ENCODE measurements at places on chromosomes 6 and 20. TPM values are rescaled to one million over a fixed set of nuclear protein-coding genes. Genes with fewer than 3 reads are reported as not detected.

AGER gene
- total RNA-seq: 1.8 TPM

DEFB124 gene
- total RNA-seq: not detected

IL20RA gene
- total RNA-seq: 1.2 TPM

NKAIN2 gene
- not detected for total RNA-seq

NFKBIE gene
- total RNA-seq: 10.6 TPM

GSTA4 gene
- 19.4 TPM for total RNA-seq

SIRPG gene
- total RNA-seq: not detected

ISM1 gene
- total RNA-seq: 20.4 TPM
